NCI-H1694 (cell line): ENCODE measurements at places on chromosomes 13 and 19.

DNA sequence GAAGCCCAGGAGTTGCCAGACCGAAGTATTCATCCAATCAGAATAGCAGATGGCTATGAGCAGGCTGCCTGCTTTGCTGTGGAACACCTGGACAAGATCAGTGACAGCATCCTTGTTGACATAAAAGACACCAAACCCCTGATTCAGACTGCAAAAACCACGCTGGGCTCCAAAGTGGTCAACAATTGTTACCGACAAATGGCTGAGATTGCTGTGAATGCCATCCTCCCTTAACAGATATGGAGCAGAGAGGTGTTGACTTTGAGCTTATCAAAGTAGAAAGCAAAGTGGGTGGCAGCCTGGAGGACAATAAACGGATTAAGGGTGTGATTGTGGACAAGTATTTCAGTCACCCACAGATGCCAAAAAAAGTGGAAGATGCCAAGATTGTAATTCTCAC is 250.3 kb upstream of the OBI1 start:
- DNase-seq: no peak

DNA sequence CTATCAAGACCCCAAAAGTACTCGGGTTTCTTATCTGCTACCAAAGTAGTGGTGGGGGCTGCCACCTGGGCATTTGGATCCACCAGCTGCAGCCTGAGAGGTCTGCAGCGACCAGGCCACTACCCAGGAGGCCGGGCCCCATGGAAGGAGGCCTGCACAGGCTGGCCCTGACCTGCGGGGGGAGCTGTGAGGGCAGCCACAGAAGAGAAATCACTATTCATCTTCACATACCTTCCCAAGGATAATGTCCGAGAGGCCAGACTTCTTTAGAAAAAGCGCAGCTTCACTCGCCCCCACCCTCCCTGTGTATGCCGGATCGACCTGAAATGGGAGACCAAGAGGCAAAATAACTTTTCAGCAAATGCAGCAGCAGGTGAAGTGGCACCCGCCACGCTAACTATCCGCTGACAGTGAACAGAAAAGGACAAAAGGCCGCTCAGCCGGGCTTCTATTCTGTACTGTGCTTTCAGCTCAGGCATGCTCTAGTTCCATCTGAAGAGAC is 30.1 kb downstream of the EPS15L1 start:
- no peak for DNase-seq

- DNase-seq: peak; percentile 29
These were observed 4.0 kb upstream of the HOOK2 start for GRCh38 chr19:12779162-12779993.

DNA sequence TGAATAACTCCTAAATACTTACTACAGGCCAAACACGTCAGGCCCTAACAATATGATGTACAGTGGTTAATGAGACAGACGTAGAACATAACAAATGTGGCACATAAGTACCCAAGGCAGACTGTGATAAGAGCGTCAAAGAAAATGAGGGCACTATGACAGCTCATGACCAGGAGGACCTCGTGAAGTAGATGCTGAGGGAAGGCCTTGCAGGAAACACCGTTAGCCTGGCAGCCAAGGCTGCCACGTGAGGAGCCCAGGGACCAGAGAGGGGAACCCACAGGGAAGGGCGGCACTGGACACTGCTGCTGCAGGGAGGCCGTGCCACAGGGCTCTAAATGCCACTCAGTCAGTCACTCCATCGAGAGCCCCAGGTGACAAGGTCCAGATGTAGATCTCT is 5.7 kb downstream of the TUBGCP3 start:
- DNase-seq: no peak

DNA sequence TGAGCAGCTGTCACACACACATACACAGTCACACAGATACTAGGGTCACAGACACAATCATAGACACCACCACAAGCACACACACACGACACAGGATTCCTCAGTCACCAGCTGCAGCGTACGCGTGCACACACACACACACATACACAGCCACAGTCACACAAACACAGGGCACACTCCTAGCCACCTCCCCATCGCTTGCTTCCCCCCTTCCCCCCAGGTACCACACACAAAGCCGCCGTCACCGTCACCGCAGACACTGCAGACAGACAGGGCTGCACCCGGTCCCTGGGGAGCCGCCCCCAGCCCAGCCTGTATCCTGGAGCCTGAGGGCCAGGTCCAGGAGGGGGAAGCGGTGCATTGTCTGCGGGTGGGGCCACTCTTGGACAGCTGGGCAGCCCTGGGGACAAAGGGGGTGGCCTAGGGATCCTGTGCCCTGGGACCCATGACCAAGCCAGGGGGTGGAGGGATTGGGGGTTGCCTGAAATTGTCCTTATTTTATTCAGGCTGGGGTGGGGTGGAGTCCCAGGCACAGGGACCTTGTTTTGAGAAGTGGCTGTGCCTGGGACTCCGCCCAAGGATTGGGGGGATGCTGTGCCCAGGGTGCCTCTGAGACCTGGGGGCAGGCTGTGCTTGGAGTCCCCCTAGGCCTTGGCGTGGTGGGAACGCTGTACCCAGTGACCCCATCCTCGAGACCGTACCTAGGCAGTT is 957 bp downstream of the NUMBL start:
- DNase-seq: no peak

DNA sequence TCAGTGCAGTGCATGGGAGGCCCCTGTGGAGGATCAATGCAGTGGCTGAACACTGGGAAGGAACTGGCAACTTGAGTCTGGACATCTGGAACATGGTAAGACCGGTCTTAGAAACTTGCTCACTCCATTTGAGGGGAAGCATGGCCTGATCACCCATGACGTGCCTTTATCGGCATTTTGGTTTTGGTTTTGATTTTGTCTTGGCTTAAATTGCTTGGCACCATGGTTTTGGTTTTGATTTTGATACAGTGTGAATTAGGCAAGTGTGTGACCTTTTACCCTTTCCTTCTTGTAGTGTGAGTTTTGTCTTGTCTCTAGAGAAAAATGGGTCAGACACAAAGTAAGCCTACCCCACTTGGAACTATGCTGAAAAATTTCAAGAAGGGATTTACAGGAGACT is 77.3 kb downstream of the ZNF486 start:
- no peak for DNase-seq

GRCh38 chr19:32891609-32892008 is 22.0 kb upstream of the SLC7A9 start:
- DNase-seq: no peak

DNA sequence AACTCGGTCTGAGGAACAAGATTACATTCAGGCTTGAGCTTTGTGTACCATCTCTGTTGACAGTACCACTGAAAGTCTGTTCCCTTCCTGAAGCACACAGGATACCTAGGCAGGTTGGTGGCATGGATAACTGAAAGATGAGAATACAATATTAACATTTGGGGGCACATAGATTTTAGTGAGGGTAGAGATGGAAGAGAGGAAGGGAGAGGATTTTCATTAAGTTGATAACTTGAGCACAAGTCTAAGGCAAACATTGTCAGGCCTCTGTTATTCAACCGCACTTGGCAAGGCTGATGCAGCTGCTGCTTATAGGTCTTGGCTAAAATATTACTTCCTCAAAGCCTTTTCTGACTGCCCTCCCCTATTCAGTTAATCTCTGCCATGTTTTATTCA is 10.9 kb downstream of the MIR17HG start:
- DNase-seq: no peak

GRCh38 chr13:88622362-88622973 is 951.3 kb downstream of the SLITRK5 start:
- DNase-seq: no peak

GRCh38 chr19:3053218-3053621 is 9.1 kb downstream of the TLE5 start:
- DNase-seq: no peak
